CD4-positive, alpha-beta T cell treated with Interleukin-17A for 4 hours (primary cell): ENCODE measurements at places on chromosomes 16 and 17.

GRCh38 chr16:8080817-8081216, 509.5 kb downstream of the TMEM114 start:
- no peak for DNase-seq

- DNase-seq = peak; percentile 83
These were observed 9.2 kb upstream of the CD300A start for GRCh38 chr17:74457146-74457819.

DNA sequence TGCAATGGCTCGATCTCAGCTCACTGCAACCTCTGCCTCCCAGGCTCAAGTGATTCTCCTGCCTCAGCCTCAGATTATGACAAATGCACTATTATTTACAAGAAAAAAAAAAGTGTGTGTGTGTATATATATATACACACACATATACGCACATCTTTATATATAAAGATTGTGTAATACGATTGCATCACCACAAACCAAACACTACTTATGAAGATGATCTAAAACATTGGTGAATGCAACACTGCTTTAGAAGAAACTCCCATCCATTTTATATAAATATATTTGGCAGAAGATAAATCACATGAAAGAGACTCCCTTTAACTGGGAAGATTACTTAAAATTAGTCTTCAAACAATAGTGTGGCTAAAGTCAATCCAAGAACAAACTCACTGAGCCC, 96.7 kb downstream of the SYCE1L start:
- DNase-seq = no peak

DNA sequence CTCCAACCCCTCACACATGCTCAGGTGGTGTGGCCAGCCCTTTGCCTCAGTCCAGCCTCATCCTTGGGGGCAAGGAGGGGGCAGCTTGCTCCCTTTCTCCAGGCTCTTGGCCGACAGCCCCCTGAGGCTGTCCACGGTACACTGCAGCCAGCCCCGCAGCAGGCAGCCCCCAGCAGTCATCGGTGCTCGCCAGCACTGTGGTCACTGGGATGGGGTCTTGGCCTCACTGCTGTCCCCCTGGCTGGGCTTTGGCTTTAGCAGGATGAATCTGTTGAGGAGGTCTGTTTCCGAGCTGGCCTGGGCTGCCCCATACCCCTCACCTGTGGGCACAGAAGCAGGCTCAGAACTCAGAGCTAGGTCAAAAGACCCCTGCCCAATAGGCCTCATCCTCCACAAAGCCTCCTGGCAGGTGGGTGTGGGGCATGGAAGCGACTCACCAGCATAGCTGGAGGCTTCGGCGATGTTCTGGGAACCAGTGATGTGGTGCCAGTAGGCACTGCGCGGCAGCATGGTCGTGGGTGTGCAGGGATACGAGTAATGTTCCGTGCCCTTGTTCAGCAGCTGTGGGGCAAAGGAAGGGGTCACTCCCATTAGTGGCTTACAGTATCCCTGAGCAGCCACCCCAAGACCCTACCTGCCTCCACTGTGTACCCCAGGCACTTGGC, 10.8 kb downstream of the POLR2C start:
- no peak for DNase-seq

DNA sequence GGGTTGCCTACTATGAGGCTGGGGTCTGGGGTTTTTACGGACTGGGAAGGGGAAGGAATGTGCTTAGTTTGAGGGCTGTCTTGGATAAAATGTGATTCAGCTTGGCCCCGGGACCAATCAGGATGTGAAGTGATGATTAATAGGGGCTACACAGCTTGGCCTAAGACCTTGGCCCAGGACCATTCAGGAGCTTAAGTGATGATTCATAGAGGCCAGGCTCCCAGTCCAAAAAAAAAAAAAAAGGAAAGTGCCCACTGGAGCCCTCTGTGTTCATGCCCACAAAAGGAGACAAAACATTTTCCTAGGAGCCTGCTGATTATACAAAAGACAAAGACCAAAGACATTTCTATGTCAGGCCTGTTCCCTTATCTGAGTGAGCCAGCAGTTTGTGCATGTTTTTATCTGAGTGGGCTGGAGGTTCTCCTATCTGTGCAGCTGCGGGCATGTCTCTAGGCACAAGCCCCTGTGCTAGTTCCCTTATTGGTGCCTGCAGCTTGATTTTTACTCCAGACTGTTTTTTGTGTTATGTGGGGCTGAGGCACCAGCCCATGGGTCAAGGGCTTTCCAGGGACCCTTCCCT, 898.2 kb upstream of the GOT2 start:
- DNase-seq = no peak

- DNase-seq = no peak
These were observed 145.8 kb upstream of the CDH5 start for GRCh38 chr16:66220702-66221101.

DNA sequence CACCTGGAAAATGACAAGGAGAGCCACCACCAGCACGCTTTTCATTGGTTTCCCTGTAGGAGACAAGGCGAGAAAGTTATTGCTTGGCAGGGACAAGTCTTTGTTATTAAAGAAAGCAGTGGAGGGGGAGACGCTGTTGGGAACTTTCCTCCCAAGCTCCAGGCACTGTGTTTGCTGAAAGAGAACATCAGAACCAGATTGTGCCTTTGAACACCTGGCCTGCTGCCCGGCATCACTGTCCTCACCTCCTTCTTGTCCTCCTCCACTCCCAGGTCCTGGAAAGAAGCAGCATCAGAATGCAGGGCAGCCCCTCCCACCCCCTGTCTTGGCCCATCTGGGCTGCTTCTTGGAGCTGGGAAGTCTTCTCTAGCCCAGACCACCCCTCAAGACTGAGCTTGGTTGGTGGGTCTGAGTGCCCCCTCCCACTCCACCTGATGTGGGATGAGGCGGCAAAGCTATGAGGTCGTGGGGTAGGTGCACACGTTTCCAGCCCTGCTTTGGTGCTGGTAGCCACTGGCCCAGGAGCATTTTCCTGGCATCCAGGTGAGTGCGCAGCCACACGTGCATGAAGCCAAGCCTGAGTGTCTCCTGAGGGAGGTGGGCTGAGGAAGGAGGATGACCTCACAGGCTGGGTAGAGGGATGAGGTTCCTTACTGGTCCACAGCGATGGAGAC, 6.2 kb downstream of the CCR7 start:
- no peak for DNase-seq

- DNase-seq = no peak
These were observed 687.2 kb downstream of the WWOX start for GRCh38 chr16:78786635-78787034.

DNA sequence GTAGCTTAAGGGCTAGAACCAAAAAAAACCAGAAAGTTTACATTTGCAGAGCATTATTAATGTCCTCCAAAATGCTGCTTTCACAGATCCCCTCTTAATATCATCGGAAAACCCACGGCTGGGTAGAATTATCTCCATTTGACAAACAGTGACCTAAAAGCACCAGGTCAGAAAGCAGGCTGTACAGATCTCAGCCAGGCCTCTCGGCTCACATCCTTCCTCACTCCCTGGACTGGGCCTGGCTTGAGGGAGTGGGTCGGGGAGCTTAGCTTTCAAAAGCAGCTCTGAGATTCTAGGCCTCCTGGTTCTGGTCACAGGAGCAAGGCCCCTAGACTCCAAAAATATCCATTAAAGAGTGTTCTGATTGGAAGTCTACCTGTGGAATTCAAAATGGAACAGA, 9.1 kb upstream of the SLC12A3 start:
- no peak for DNase-seq

GRCh38 chr16:87491522-87492290, 1.1 kb downstream of the ZCCHC14 start:
- DNase-seq = peak; percentile 39

DNA sequence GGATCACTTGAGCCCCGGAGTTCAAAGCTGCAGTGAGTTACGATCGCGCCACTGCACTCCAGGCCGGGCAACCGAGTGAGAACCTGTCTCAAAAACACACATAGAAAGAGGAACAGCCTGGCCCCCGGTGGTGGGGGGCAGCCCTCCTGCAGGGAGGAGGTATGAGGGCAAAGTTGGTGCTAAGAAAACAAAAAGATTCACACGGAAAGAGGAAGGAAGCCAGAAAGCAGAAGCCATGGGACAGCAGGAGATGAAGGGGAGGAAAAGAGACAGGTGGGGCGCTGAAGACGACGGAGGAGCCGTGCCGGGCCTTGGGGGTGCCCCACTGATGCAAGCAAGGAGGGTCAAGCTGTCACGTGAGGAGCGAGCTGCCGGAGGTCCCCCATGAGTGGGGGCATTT, 8.2 kb upstream of the C16orf74 start:
- no peak for DNase-seq
